ENCODE measurements at places on chromosomes 7 and 10.

- no peak for DNase-seq
Observed at GRCh38 chr10:116620423-116621400, at the start of gene PNLIPRP2. Gene PNLIPRP2, plus strand, starts transcription at chr10:116620953.

DNA sequence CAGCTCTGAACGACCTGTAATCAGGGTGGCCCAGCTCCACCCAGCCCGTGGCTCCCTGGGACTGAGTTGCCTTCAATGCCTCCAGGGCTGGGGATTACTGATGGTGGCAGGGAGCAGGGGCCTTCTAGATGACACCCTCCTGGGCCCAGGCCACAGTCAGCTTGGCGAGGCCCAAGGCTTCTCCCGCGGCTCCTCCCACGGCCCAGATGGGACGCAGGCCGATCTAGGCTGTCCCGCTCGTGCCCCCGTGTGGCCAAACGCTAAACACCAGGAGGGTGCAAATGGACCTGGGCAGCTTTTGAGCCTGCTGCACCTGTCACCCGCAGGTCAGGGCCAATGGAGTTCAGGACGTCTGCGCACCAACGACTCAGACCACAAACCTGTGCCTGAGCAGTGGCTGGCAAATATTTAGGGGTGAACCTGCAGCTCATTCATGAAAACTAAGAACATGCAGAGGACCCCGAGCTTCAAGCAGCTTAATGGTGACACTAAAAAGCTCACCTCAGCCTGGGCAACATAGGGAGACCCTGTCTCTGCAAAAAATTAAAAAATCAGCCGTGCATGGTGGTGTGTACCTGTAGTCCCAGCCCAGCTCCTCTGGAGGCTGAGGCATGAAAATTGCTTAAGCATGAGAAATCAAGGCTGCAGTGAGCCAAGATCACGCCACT, 43.2 kb downstream of the ASB13 start:
- peak; percentile 89 for DNase-seq

GRCh38 chr10:78688901-78689583, 379.7 kb upstream of the ZMIZ1 start:
- no peak for DNase-seq

DNA sequence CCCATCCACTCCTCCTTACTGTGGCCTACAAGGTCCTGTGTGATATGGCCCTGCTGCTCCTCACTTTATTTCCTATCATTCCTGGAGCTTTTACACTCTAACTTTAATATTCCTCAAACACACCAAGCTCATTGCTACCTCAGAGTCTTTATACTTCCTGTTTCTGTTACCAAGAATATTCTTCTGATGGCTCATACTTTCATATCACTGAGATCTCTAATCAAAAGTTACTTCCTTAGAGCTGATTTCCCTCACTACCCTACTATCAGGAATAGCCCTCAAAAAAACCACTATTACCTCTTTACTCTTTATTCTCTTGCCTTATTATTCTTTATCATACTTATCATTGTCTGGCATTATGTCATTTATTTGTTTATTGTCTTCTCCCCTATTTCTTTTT, 5.8 kb upstream of the PPP3CB start:
- DNase-seq, result peak; percentile 2

DNA sequence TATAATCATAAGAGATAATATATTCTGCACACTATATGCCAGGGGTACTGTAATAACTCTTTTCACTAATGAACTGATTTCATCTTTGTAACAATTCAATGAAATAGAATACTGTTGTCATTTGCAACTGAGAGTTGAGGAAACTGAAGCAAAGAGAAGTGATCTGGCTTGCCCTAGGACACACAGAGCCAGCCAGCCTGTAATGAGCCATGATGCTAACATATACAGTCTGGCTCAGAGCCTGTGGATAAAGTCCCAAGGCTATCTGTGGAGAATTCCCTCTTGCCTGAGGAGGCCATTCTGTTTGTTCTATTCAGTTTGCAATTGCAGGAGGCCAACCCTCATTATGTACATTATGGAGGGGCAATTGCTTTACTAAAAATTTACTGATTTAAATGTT, 241.3 kb downstream of the CXCL12 start:
- DNase-seq, result no peak

GRCh38 chr10:72235544-72236279, 19.6 kb upstream of the ASCC1 start:
- DNase-seq, result no peak

DNA sequence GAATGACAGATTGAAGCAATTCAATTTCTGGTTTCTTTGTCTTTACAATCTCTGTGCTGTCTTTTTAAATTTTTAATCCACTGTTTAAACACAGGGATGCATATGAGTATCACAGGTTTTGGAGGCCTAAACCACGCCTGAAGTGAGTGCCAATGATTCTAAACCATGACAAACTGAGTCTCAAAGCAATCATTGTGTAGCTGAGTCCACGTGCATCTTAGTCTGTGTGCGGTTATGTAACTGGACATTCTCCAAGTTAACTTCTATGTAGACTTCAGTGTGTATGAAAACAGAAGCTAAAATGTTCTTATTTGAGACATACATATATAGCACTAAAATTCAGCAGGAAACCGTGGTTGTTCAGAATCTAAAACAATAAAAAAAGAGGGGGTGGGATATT, 79.3 kb upstream of the ST8SIA6 start:
- no peak for DNase-seq

- DNase-seq, result no peak
Observed at GRCh38 chr7:55261386-55261770, 103.8 kb upstream of the LANCL2 start.

- DNase-seq, result no peak
Observed at GRCh38 chr7:46218461-46219200, 297.6 kb upstream of the IGFBP3 start.

GRCh38 chr7:15832996-15833395, 146.5 kb upstream of the MEOX2 start:
- no peak for DNase-seq

DNA sequence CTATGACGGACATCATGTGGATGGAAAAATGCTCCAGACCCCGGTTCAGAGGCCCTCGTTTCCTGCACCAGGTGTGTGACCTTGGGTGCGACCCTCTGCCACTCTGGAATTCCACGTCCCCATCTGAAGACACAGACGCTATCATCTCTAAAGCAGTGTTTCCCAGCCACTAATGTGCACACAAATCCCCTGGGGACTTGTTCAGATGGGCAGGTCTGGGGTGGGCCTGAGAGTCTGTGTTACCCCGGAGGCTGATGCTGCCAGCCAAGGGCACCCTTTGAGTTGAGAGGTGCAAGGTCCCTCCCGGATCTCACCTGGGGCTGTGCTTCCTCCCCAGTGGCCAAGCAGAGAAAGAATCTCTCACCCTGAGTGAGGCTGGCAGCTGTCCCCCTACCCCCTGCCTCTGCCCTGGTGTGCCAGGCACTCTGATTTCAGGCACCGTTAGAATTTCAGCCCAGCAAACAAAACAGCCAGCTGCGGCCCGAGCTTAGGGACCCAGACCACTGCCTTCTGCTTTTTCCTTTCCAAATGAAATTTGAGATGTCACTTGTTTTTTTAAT, 90.0 kb downstream of the SLIT1 start:
- no peak for DNase-seq

- no peak for DNase-seq
Observed at GRCh38 chr10:94180576-94180975, 182.2 kb downstream of the NOC3L start.

GRCh38 chr10:127021801-127022200, 116.6 kb downstream of the DOCK1 start:
- DNase-seq, result no peak

DNA sequence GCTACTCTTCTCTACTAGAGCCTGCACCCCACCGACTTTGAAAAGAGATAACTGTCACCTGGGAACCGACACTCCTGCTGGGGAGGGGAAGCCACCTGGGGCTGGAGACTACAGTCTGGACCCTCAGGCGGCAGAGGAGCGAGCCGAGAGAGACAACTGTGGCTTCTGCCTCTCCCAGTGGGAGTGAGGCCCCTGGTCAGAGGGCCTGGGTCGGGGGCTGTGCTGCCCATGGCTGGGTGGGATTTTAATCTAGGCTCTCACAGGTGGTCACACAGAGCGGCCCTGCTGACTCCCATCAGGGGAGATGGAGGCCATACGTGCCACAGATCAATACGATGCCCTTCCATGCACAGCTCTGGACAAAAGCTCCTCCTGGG, 372.1 kb downstream of the DNAJB6 start:
- DNase-seq, result no peak

- no peak for DNase-seq
Observed at GRCh38 chr10:129785536-129785981, 178.5 kb downstream of the EBF3 start.

- DNase-seq, result no peak
Observed at GRCh38 chr10:88136712-88137111, 273.3 kb downstream of the PTEN start.

DNA sequence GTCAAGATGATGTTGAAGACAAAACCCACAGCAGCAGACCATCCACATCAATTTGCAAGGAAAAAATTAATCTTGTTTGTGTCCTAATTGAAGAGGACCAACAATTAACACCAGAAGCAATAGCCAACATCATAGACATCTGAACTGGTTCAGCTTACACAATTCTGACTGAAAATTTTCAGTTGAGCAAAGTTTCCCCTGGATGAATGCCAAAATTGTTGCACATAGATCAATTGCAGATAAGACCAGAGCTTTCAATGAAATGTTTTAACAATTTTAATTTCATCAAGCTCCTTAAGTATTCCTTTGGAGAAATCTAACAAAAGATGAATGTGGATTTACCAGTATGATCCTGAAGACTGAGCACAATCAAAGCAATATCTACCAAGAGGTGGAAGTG, 168.6 kb downstream of the CTNNA3 start:
- no peak for DNase-seq

GRCh38 chr7:153422291-153423209, 629.6 kb upstream of the DPP6 start:
- no peak for DNase-seq

DNA sequence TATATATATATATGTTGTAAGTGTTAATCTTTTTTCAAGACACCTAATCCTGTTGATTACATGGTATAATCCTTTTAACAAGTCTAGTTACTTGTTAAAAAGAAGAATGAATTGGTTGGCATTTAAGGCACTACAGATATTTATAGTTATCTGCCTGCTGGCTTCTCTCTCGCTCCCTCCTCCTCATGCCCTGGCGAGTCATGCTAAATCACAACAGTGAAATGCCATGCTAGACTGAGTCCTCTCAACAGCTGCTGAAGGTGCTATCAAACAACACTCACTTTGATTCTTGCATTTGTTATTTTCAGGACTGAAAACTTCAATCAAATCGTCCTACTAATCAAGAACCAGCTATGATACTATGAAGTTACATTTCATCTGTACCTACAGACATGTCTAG, 15.4 kb downstream of the NRAP start:
- no peak for DNase-seq

- DNase-seq, result no peak
Observed at GRCh38 chr10:104317726-104318299, 20.5 kb downstream of the ITPRIP start.

GRCh38 chr10:18436902-18437301, 214.5 kb downstream of the NSUN6 start:
- DNase-seq, result no peak

DNA sequence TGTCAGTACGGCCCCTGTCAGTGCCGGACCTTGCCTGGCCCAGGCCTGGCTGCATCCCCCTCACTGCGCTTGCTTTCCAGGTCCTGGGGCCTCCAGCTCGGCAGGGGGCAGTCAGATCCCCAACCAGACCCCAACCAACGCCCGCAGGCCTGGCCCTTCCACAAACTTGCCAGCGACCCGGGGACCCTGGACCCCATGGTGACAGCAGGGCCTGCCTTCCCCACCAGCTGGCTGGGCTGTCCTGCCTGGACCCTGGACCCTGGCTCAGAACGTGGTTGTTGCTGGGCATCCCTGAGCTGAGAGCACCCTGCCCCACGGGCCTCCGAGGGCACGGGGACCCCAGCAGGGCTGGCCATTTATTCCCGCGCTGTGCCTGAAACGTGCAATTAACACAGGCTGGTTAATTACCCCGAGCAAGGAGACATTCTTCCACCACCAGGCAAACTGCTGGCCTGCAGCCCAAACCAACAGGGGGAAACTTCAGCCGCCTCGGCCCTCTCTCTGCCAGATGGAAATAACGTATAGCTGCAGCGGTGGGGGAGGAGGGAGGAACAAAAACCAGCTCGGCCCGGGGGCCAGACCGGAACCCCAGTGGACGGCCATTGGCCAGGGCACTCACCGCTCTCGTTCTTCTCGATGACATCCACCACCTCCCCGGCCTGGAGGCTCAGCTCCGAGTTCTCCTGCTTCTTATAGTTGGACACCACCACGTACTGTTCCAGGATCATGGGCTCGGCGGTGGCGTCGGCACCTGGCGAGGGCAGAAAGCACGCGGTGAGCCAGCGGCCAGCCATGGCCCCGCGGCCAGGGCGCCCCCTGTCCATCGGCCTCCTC, 167.1 kb downstream of the NEURL1 start:
- DNase-seq, result no peak

GRCh38 chr10:74652664-74653063, 173.7 kb upstream of the KAT6B start:
- no peak for DNase-seq

DNA sequence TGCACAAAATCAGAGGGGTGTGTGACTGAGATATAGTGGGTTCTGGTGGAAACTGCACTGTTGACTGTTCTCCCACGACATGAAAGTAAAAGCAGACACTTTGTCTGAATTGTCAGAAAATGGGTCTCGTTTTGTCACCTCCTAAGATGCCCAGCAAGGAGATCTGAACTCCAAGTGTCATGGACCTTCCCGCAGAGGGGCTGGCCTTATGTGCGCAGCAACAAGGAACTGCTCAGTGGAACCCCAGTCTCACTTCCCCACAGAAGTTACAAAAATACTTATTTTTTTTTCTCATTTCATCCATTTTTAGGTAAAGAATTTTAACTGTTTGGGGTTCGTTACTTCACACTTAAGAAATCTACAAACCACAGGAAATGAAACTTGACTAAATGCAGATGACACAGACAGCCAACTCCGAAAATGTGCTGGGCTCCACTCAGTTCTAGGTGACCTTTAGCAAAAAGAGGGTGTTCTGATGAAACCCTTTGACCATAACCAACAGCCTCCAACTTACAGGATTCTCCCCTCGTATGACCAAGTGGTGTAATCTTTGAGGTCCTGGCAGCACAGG, 115.0 kb downstream of the FAM107B start:
- DNase-seq, result peak; percentile 89

DNA sequence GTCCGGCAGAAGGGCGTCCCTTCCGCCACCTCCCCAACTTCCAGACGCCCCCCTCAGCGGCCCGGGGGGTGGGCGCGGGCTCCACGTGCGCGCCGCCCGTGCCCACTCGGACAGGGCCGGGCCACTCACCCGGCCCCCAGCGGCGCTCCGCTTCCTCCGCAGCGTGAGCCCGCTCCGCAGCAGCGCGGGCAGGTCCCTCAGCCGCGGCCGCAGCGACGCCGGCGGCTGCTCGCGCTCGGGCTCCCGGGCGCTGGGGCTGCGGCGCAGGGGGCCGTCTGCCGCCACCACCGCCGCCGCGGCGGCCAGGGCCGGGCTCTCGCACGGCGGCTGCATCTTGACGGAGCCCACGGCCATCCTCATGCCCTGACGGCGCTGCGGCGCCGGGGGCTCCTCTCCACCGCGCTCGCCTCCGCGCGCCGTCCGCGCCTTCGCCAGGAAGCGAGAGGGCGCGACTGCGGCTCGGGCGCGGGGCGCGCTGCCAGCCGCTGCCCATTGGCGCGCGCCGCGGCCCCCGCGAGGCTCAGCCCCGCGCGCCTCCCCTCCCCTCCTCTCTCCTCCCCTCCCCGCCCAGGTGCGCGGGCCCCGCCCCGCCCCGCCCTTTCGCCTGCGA, at the start of gene RAPGEF5:
RAPGEF5 (minus strand) TSS at position 454 of the 610 bp plus-strand sequence; CDS start at position 360, 94 bp downstream.
- peak; percentile 76 for DNase-seq
